ENCODE measurements at places on chromosomes 13 and 19.

GRCh38 chr13:110455444-110455843 lies 106.1 kb downstream of the RAB20 start:
- no peak for DNase-seq

DNA sequence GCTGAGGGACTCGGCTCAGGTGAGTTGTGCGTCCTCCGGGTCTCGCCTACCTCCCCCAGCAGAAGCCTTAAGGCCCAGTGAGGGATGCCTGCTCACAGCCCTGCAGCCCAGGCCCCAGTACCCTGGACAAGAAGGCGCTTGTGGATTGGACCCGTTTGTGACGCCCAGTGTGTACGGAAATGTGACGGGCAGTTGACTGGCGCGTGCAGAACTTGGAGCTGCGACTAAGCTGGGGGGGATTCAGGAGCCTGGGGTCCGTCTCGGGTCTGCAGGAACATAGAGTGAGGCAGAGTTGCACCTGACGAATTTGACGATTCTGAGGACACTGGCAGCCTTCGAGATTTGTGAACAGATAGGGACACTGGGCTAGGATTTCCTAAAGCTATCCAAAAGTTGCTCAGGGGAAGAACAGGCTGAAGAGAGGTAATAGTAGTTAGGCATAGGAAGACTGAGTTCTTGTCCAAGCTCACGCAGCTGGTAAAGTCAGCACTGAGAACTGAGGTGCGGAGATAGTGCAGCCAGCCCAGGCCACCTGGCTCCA lies 519 bp downstream of the ZNF551 start:
- DNase-seq, result no peak

DNA sequence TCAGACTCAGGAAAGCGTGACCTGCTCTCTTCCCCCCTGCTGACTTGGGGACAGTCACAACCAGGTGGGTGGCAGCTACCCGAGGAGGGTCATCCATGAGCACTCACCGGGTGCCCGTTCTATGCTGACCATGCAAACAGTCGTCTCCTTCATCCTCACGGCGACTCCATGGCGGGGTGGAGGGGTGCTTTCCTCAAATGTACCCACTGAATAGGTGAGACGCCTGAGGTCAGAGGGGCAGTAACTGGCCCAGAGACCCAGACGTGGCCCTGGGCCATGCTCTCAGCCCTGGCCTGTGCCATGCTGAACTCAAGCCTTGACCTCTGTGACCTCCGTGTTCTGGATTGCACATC lies 59.2 kb upstream of the TPM4 start:
- DNase-seq, result no peak

DNA sequence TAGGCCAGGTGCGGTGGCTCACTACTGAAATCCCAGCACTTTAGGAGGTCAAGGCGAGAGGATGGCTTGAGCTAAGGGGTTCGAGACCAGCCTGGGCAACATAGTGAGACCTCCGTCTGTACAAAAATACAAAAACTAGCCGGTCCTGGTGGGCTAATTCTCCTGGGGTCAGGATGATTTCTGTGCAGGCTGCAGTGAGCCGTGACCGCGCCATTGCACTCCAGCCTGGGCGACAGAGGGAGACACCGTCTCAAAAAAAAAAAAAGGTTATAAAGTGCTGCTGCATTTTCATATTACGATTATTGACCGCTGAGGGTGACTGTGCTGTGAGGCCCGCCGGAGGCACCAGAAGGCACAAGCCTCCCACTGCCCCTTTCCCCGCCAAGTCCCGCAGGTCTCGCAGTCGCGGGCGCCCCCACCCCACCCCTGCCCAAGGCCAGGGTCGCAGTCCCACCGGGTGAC lies 477 bp upstream of the PLEKHF1 start:
- no peak for DNase-seq

DNA sequence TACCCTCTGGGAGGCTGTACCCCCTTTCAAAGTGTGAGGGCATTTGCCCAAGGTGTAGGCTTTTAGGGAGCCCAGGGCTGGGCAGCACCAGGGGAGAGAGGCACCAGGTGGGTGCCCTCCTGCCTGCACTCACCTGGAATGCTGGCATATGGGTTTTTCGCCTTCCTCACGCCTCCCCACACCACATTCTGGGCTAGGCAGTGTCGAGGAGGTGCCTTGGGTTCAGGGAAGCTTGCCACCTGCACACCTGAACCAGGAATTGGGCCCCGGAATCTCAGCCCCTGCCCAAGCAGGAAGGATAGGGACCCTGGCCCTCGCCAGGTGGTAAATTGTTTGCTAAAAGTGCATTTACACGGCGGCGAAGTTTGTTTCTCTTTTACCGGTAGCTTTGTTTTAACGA lies 5.1 kb upstream of the TSHZ3 start:
- DNase-seq, result no peak
